Activated naive CD4-positive, alpha-beta T cell (primary cell): ENCODE measurements at places on chromosomes 7 and 10.

DNA sequence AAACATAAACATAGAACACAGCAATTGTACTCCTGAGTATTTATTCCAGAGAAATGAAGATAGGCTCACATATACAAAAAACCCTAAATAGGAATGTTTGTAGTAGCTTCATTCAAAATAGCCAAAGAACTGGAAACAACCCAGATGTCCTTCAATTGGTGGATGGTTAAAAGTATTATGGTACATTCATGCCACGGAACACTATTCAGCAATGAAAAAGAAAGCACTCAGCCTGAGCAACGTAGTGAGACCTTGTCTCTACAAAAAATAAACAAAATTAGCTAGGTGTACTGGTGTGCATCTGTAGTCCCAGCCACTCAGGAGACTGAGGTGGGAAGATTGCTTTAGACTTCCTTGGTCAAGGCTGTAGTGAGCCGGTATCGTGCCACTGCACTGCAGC lies 94.4 kb downstream of the RAPGEF5 start:
- no peak for DNase-seq

- DNase-seq: no peak
These were observed 98.7 kb downstream of the PROSER2 start for GRCh38 chr10:11921800-11922392.

DNA sequence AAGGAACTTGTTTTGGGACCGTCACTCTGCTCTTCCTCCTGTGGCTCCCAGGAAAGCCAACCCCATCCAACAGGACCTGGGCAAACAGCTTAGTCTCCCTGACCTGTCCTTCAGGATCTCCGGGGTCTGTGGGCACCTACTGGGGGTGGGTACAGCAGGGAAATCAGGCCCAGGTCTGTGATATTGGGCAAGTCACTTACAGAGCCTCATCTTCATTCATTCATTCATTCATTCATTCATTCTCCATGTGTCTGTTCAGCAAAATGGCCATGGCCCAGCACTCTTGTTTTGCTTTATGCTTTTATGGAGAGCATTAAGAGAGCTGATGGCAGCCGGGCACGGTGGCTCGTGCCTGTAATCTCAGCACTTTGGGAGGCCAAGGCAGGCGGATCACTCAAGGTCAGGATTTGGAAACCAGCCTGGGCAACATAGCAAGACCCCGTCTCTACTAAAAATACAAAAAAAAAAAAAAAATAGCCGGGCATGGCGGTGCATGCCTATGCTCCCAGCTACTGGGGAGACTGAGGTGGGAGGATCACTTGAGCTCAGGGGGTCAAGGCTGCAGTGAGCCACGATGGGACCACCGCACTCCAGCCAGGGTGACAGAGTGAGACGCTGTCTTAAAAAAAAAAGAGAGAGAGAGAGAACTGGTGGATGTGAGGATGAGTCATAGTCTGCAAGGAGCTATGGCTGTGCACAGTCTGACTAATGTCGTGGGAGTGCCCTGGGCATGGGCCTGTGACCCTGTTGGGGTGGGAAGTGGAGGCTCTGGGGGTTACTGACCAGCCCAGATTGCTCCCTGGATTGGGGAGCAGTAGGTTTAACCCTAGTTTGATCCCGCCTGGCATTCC lies 54.3 kb downstream of the CLIP2 start:
- DNase-seq: no peak

DNA sequence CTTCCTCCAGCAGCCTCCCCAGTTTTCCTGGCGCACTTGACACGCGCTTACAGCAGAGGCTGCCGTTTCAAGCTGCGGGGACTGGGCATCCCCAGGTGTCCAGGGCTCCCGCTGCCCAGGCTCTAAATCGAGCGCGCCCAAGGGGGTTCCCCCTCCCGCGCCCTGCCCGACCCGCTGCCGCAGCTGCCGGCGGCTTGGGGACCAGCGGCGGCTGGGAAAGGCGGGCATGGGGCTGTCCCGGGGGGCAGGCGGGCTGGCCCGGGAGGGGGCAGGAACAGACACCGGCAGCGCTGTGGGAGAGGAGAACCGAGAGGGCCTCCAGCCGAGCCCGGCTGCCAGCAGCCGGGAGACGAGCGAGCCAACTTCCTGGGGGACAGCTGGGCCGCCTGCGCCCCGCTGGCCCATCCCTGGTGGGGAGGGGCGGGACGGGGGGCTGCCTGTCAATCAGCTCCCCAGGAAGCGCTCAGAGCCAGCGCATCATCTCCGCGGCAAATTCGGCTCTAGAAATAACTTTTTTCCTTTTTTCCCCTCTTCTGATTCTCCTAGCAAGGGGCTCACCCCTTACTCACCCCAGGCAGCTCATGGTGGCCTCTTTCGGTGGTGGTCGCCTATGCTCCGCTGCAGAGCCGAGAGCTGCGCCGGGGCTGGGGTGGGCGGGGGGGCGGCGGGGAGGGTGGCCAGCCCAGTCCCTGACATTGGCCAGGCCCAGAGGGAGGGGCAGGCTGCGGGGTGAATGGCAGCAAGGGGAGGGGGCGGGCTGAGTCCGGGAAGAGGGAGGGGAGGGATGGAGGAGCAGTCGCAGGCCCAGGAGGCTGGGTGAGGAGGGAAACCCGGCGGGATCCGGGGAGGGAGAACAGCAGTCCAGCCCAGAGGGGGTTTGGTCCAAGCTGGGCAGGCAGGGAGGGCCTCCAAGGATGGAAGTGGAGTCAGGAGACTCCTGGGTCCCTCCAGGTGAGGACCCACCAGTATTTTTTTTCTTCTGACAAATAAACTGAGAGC lies 14.7 kb downstream of the GRID2IP start:
- no peak for DNase-seq

GRCh38 chr7:33410266-33410665 lies 280.9 kb downstream of the BBS9 start:
- no peak for DNase-seq

- DNase-seq: no peak
These were observed 10.4 kb downstream of the JCAD start for GRCh38 chr10:30048768-30049517.

DNA sequence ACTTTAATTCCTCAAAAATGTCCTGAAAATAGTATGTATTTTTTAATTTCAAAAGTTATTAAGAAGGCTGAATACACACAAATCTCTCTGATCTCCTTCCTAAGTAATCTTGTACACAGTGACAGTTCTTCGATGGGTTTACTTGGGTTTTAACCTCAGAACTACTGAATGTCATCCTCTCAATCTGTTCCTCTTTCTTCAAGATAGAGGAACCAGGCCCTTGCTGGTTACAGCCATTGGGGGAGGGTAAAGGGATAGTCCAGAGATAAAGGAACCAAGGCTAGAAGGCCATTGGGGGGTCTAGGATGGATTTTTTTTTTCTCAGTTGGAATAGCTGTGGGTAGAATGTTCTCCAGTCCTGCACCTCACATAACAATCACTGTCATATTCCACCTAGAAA lies 224.9 kb downstream of the SKIDA1 start:
- DNase-seq: no peak

- no peak for DNase-seq
These were observed 83.7 kb downstream of the CCNY start for GRCh38 chr10:35420044-35420443.

DNA sequence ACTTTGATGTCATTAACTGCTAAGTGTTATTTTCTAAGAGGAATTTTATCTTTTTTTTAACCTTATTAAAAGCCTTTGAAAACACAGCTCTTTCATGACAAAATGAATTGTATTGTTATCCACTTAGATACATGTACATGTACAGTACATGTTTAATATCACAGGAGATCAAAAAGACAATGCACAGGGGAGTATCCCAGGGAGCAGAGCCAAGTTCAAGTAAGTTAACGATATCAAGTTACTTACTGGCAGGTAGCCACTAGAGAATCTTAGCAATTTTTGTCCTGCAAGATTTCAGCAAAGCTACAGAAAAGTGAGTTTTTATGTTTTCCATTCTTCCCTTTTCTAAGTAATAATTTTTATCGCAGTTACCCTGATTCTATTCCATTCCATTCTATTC lies 33.9 kb upstream of the ARL4A start:
- no peak for DNase-seq

GRCh38 chr10:33422471-33423153 lies 88.1 kb upstream of the NRP1 start:
- DNase-seq: no peak

DNA sequence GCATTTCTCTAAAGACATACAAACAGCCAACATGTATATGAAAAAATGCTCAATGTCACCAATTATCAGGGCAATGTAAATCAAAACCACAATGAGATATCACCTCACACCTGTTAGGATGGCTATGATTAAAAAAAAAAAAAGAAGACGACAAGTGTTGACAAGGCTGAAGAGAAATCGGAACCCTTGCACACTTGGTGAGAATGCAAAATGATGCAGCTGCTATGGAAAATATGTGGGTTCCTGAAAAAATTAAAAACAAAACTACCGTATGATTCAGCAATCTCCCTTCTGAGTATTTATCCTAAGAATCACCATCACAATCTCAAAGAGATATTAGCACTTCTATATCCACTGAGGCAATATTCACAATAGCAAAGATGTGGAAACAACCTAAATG lies 11.3 kb downstream of the LMBR1 start:
- DNase-seq: no peak

DNA sequence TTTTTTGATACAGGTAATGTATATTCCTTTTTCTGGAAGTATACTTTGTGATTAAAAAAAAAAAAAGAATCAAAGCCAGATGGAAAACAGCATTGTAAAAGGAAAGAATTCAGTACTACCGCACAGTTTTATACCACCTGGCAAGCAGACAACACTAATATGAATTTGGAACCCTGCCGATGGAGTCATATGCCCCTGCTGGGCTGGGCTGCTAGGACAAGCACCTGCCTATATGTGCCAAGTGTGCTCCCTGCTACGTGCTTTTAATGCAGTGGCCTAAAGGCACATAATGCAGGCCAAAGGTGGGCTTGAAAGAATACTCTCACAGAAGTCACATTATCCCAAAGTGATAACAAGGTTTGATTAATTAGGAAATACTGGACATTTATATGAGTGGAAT lies 29.8 kb upstream of the WAC start:
- DNase-seq: no peak

DNA sequence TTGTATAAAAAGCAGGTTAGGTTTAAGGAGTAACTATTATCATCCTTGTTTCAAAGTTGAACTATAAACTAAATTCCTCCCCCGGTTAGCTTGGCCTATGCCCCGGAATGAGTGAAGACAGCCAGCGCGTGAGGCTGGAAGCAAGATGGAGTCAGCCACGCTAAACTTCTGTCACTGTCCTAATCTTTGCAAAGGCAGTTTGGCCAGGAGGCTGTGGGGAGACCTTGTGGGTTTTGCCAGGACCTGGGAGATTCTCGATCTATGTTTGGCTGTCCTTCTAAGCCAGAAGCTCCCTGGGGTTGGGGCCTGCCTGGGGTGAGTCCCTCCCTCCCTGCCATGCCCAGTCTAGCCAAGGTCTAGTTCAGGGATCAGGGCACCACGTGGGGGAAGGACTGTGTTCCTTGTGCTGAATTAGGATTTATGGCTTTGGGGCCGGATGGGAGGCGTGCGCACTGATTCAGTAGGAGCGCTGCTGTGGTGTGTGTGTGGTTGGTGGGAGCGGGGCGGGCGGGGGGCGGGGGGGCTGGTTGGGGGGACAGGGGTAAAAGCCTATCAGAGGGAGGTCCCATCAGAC lies 871 bp upstream of the GTF2IRD1 start:
- DNase-seq: no peak
